NCI-H2171 (cell line): ENCODE measurements at places on chromosomes 3 and 15.

- DNase-seq, result no peak
These were observed 201.9 kb downstream of the WNT5A start for GRCh38 chr3:55285156-55285555.

- DNase-seq, result no peak
These were observed 391.4 kb upstream of the FRG2C start for GRCh38 chr3:75272691-75273090.

GRCh38 chr3:134094491-134094890 lies 64.8 kb upstream of the SLCO2A1 start:
- no peak for DNase-seq

- no peak for DNase-seq
These were observed 91.9 kb downstream of the EPHB1 start for GRCh38 chr3:134886991-134887390.

DNA sequence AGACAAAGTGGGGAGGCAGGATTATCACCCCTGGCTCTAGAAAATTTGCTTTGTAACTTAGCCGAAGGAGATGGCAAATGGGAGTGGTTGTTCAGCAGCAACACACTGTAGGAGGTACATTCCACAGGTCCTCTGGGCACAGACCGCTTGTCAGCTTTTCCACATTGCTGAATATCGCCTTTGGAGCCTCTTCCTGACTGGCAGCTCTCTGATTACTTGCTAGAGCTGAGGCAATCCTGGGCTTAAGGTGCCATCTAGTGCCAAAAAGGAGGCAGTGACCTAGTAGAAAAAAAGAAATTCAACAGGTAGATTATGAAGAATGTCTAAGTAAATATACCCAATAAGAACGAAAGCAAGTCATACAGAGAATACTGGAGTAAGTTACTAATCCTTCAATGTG lies 13.1 kb upstream of the SCN5A start:
- peak; percentile 24 for DNase-seq

DNA sequence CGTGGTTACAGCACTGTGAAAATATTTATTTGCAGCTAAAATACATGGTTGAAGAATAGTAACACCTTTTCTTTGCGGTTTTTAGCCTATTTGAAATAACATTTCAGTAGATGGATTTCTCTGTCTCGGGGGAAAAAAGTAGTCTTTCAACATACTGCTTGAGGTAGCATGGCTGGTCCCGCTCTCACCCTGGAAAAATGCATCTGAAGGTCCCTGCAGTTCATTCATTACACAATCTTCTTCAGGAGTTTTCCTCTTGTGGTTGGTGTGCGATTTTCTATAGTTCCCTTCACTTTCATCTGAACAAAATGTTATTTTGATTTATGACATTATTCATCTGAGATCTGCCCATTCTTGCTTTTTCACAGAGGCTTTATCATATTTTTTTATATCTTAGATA lies 75.9 kb downstream of the STRIT1 start:
- DNase-seq, result no peak

- no peak for DNase-seq
These were observed 86.3 kb downstream of the TMEM108 start for GRCh38 chr3:133124511-133124910.

DNA sequence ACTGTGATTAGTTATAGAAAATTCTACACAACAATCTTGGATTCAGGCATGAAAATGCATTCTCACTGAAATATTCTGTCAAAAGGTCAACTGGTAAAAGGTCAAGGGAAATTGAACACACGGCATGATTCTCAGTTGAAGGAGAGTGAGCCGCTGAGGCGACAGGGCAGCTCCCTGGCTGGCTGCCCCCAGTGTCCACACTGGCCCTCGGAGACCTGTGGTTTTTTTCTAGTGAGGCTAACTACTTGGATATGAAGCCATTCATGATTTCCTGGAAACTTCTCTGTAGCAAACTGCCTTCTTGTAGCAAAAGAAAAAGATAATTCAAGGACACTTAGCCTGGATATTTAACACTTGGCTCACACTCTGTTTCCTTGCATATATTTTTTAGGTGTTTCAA lies 37.2 kb downstream of the AADACL2 start:
- no peak for DNase-seq

GRCh38 chr3:24443476-24443875 lies 51.2 kb downstream of the THRB start:
- no peak for DNase-seq

- no peak for DNase-seq
These were observed 33.8 kb upstream of the RASGRF1 start for GRCh38 chr15:79124388-79124787.

DNA sequence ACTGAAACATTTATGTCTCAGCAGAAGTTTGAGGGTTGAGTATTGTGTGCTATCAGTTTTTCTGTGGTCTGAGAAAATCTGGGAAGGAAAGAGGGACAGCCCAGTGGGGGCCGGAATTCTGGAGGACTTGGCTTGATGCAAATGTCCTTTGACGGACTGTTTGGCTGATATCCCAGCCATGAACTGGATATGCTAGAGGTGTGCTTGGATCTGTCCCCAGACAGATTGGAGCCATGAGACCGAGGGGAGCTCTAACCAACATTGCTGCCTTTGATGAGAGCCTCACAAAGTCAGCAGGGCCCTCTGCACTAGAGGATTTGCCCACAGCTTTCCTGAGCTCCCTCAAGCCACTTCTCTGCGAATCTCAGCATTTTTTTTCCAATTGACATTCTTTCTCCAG lies 405.6 kb downstream of the NTRK3 start:
- no peak for DNase-seq

DNA sequence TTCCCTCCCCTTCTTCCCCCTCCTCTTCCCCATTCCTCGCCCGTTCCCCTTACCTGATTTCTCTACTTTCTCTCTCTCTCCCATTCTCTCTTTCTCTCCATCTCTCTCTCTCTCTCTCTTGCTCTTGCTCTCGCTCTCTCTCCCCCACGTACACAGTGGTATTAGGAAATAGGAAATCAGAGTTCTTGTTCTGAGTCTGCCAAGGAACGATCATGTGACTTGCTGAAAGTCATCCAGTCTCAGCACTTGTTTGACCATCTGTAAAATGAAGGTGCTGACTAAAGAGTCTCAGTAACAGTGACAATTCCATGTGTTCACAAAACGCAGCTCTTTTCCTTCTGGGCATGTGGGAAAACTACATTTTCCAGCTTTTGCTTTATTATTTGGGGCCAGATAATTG lies 445.0 kb upstream of the TGFBR2 start:
- no peak for DNase-seq

GRCh38 chr3:52054661-52055511 lies 1.5 kb downstream of the DUSP7 start:
- DNase-seq, result no peak

- DNase-seq, result no peak
These were observed 32.4 kb downstream of the CD200R1L start for GRCh38 chr3:112814266-112814665.

GRCh38 chr3:170485696-170486095 lies 67.0 kb downstream of the CLDN11 start:
- DNase-seq, result no peak

- DNase-seq, result no peak
These were observed 189.0 kb downstream of the STT3B start for GRCh38 chr3:31721676-31722075.

DNA sequence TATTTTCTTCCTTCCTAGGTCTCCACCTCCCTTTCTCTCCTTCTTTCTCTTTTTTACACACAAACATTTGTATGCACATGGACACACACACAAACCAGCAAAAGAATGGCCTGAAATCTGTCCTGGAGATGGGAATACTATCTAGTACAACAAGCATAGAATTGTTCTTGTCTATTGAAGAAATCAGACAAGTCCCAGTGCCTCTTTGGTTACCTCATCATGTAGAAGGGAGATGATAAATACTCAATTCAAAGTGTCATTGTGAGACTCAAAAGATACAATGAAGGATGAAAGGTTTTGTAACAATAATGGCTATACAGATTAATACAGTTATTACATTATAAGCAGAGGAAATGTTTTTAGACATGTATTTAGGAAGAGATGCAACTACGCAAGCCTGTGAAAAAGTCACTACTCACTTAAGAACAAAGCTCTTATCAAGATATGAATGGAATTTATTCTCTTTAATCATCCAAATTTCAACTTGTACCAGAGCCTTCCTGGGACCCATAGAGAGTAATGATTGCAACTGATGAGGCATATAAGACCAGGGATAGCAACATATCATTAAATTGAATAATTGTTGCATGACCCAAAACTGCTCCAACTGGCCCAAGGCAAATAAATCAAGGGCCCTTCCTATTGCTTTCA lies 43.2 kb downstream of the P3H2 start:
- no peak for DNase-seq

DNA sequence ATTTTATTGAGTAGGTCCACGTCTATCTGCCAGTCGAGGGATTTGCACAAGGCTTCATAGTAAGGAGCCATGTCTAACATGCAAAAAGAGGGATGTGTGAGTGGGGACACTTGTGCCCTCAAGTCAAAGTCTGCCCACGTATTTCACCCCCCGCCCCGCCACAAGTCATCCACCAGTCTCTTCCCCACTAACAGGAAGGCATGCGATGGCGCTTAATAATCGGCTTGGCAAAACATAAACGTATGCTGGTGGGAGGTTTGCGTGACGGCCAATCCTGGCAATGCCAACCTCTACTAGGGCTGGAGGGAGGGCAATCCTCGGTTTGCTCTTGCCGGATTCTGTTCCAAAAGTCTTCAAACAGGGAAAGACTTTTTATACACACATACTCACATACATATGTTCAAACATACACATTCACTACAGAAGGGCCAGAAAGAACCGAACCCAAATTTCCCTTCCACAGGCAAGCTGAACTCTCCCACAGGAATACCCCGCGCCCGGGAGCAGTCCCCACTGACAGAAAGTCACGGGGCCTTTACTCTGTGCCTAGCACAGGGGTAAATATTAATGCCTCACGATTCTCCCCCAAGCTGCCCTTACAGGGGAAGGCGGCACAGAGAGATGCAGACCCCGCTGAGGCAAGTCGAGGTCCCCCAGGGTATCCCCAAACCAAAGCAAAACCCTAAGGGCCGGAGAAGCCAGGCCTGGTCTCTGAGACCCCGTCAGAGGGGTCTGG lies 675 bp downstream of the PSMD6 start:
- no peak for DNase-seq

GRCh38 chr3:150970665-150971324 lies 1.7 kb downstream of the CLRN1 start:
- no peak for DNase-seq

GRCh38 chr3:23826382-23827064 lies 20.8 kb downstream of the UBE2E1 start:
- DNase-seq, result no peak

DNA sequence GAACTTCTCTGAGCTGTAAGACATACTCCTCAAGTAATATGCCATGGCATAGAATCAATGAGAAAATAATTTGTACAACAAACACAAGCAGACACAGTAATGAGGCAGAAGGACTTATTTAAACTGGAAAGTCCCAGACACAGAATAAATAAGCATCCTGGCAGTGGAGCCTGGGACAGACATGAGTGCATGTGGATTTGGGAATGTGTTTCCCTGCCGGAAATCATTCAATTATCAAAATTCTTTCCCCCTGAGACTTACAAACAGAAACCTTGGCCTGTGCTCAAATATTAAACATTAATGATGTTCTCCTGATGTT lies 520.1 kb downstream of the ROBO1 start:
- no peak for DNase-seq

DNA sequence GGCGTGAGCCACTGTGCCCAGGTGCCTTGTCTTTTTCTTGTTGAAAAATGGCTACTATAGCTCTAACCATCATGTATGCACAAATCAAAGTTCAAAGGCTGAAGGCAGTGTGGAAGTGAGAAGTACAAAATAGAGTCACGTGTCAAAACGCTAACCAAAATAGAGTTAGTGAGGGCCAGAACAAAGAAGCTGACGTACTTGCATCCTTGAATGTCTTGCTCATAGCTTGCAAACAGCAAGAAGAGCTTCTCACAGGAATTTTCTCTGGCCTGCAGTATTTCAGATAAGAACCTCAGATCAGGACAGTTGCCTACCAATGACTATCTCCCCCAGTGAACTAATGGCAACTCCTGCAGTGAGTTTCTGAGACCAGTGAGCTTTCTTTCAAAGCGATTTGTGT lies 713.5 kb downstream of the GRM7 start:
- DNase-seq, result no peak

GRCh38 chr3:52705438-52705687 lies 228 bp downstream of the GLT8D1 start:
- peak; percentile 31 for DNase-seq

DNA sequence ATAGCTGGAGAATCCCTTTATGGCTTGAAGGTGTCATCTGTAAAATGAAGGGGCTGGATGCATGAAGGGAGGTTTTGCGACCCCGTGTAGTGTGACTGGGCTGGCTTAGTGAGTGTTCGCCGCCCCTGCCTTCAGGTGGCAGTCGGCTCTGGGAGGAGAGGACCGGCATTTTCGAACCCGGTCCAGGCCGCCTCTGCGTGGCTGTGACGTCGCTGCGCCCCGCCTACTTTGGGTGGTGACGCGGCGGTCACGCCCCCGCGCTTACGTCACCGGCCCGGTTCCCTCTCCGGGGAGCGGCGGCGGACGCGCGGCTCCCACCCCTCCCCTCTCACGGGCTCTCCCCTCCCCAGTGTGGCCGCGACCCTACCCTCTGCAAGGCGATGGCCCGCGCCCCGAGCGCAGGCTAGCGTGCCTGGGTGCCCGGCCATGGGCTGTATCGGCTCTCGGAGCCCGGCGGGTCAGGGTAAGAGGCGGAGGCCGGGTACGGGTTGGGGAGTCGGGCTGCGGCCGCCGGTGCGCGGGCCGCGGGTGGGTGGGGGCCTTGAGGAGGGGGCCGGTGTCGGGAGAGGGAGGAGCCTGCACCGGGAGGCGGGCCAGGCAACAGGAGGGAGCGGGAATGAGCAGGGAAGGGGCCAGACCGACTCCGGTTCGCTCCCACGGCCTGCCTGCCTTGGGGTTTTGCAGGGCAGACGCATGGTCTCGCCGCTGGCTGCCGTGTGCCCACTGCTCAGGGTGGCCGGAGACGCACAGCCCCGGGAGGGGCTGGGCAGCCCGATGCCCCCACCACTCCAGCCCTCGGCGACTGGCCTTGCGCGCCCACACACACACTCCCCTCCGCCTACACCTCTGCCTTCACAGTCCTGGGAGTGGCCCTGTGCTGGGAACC lies 1.5 kb upstream of the FAM131A start:
- peak; percentile 79 for DNase-seq

DNA sequence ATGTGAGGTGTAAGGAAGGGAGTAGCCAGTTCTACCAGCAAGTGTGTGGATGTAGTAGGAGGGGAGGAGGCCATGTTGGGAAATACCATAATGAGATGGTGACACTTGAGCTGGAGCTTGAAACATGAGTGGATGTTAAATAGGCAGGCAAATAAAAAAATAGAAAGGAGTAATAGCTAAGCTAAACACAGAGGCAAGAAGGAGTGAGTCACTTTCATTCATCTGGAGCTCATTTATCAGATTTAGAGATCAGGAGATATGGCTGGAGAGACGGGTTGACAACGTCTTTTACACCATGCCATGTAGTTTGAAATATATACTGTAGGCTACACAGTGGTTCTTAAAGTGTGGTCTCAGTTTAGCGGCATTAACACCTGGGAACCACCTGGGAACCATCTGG lies 390.5 kb downstream of the DIPK2A start:
- DNase-seq, result no peak

- no peak for DNase-seq
These were observed 25.7 kb downstream of the RNU5B-1 start for GRCh38 chr15:65329984-65330735.
